A673 (cell line): ENCODE measurements at places on chromosomes 16 and 17.

DNA sequence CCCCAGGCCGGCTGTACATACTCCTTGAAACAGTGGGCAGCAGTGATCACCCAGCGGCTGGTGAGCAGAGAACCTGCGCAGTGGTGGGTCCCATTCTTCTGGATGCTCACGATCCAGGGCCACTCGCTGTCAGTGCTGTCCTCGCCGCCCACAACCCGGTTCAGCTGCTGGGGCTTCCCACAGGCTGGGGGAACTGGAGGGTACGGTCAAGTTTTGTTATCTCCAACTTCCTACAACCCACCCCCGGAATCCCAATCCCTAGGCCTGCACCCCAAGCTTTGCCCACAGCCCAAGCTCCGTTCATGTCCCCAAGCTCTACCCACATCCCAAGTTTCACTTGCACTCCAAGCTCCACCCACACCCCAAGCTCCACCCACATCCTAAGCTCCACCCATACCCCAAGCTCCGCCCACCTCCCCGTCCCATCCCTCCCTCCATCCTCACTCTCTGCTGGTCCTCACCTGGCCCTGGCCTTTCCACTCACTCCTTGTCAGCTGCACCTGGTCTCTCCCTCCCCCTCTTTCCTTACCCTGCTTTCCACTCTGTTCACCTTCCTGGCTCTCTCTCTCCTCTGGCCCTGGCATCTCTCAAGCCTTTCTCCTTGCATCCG is 1.8 kb downstream of the PRSS22 start:
- no peak for DNase-seq

GRCh38 chr17:39966771-39967170 is 4.0 kb downstream of the GSDMA start:
- DNase-seq: no peak

- no peak for DNase-seq
These were observed 145.5 kb upstream of the ASIC2 start for GRCh38 chr17:33438578-33438977.

DNA sequence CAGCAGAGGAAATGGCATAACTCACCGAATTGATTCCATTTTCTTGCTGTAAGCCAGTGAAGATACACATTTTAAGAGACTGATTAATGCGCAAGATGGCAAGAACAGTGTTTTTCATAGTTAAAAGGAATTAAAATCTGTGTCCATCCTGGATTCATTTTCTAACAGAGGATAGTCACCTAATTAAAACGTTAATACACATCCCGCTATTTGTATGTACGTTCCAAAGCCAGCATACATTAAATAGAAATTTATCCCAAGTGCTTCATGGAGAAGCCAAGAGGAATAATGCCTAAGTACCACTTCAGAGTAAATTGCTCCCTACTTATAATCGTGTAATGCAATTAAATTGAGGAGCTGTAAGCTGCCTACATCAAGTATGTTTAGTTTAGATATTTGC is 49.9 kb downstream of the RBFOX1 start:
- DNase-seq: no peak

DNA sequence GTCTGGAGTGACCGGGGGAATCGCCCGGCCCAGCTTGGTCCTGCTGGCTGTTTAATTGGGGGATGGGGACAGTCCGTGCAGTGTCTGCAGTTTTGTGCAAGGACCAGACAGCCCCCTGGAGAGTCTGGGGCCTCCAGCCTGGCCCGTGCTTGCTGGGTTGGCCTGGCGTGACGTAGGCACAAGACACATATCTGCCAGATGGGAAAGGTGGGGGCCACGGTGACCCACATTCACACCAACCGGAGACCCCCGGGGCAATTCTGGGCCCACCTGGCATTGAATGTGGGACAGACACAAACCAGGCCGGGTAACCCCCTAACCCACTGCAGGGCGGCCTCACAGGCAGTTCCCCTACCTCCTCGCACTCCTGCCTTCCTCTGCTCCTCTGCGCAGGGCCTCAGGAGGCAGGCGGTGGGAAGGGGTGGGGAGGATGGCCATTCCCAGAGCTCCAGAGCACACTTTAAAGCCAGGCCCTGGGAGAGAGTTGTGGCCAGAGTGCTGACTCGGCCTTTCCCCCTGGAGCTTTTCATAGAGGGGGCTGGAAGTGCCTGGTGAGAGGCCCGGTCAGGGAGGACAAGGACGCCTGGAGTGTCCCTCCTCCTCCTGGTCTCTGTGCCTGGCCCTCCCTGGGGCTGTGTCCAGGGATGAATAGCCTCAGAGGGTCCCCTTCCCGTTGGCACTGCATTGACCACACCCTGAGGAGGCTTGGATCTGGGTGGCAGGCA is 1.5 kb downstream of the MRC2 start:
- DNase-seq: peak; percentile 21

GRCh38 chr16:89953671-89954406 is 5.3 kb downstream of the DEF8 start:
- DNase-seq: no peak

DNA sequence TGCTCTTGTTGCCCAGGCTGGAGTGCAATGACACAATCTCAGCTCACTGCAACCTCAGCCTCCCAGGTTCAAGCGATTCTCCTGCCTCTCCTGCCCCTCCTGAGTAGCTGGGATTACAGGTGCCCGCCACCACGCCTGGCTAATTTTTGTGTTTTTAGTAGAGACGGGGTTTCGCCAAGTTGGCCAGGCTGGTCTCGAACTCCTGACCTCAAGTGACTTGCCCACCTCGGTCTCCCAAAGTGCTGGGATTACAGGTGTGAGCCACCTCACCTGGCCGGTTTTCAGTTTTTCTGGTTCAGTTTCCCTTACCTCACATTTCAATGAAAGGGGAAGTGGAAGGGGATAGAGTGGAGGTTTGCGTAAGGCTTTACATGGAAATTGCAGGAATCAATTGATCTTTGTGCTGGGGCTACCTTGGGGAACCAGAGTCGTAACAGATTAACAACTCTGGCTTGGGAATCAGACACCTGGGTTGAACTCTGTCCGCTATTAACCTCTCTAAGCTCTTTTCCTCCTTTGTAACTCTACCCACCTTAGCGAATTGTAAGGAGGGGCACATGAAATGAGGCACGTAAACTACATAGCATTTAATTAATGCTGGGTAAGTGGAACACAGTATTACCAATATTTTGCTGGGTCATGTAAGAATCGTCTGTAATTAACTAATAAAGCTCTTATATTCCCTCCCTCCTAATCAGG is 3.2 kb downstream of the MPV17L start:
- DNase-seq: no peak

DNA sequence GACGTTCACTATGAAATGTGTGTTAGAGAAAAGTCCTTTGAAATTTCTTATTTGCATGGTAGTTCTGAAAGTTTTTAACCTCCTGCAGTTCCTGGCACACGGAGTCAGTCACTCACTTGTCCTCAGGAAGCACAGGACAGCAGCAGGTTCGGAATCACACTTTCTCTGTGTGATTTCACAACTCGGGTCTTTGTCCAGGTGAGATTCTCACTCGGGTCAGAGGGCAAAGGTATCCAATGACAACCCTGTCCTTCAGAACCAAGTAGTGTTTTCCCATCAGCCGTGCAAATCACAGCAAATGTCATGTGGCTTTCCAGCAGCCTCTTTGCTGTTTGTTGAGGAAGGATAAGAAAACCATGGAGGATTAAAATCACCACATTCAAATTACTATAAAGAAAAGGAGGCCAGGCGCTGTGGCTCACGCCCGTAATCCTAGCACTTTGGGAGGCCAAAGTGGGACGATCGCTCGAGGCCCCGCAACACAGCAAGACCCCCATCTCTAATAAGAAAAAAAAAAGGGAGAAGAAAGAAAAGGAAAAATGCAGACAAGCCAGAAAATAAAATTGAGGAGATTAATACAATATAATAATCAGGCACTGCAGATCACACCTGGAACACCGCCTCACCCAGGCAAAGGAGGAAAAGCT is 22.0 kb downstream of the ADCY9 start:
- no peak for DNase-seq

DNA sequence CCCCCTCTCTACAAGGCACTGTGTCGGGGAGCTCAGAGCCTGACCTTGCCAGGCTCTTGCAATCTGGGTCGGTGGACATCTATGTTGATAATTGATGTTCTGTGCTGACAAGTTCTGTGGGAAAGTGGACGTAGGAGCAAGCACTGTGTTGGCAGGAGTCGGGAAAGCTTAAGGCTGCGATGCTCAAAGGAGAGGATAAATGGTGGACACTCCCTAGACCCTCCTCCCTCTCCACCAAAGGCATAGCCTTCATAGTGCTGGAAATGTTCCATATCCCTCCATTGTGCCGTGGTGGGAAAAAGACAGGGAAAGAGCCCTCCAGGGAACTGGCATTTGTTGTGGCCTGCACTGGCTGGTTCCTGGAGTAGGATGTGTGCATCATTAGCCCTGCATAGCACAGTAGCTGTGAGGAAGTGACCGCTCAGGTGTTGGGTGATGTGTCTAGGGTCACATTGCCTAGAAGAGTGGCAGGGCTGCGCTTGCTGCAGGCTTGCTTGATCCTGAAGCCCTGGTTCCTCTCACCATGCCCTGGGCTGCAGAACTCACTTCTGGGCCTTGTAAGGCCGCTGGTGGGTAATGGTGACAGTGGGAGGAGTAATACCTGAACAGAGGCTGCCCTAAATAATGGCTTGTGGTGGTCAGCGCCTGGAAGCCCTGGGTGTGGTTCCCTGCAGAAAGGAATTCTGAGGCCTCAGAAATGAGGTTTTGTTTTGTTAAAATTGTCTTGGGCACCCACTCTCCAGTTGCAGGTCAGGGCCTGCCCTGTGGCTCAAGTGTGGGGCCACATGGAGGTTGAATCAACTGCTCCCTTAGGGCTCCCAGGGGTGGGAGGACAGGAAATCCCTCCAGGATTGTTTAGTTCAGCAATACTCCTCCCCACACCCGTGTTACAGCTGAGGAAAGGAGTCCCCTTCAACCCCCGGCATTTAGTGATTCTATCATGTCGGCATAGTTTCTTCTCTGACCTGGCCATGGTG is 62.6 kb downstream of the KSR1 start:
- DNase-seq: no peak

GRCh38 chr16:10932959-10933710 is 9.1 kb downstream of the DEXI start:
- no peak for DNase-seq

GRCh38 chr16:78686601-78687000 is 587.1 kb downstream of the WWOX start:
- DNase-seq: no peak

GRCh38 chr17:2237521-2237921 is 66.1 kb downstream of the SMG6 start:
- no peak for DNase-seq

- peak; percentile 3 for DNase-seq
These were observed 1.1 kb downstream of the EZH1 start for GRCh38 chr17:42743595-42744282.

- DNase-seq: peak; percentile 70
These were observed 394.0 kb downstream of the CA10 start for GRCh38 chr17:51764387-51764971.

DNA sequence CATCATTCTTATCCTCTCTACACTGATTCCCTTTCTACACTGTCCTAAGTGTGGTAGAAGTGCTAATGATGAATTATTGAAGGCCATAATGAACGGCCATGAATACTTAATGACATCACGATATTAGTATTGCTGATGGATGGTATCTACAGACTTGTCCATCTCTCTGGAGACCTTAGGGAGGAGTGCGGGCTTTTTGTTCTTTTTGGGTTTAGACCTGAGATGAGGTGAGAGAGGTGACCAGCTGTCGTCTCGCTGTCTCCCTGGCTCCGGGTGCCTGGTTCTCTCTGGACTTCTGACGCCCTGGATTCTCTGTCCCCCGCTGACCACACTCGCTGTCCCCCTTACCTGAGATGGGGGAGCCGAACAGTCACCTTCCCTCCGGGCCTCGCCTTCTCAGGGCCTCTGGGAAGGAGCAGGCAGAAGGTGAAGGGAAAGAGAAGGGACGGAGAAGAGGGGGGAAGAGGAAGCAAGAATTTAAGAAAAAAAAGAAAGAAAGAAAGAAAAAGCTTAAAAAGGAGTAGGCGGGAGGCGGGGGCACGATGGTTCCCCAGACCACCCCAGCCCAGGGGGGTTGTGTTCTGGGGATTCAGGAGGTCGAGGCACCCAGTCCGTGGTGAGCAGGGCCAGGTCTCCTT is 17.1 kb downstream of the SGCA start:
- no peak for DNase-seq

DNA sequence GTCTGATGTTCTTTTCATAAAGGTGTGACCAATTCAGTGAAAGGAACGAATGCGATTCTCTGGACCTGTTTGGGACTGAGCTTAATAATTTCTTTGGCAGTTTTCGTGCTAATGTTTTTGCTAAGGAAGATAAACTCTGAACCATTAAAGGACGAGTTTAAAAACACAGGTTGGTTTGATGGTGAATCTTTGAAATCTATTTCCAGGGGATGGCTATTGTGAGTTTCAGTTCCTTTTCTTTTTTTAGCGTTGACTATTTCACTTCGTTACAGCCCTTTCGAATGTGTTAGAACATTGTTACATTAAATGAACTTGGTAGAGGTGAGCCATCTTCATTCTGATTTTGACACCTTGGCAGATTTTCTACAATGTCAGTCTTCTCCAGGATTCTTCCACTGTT is 1.2 kb downstream of the TNFRSF17 start:
- DNase-seq: no peak

DNA sequence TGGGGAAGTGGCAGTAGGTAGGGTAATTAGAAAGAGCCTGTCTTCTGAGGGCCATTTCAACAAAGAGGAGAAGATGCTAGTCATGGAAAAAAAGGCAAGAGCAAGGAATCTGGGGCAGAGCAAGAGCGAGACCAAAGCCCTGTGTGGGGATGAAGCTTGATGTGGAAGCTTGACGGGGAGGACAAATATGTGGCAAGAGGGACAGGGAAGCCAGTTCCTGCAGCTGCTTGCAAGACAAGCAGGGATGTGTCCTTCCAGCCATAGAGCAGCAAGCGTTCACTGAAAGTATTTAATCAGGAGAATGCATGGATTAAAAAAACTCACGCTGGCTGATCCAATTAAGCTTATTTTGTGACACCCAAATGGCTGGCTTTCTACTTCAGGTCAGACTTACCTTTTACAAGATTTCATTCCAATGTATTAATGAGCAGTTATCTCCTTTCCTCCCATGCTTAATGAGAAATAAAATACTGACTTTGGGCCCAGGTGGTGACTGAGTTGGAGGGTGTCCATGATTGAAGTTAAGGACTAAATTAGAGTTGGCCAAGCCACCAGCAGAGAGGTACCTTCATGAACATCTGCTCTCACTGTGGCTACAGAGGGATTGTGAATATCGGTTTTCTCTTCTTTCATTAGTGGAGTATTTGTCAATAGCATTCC is 76.8 kb downstream of the ABCA8 start:
- no peak for DNase-seq

- DNase-seq: no peak
These were observed 422.3 kb downstream of the TMEM114 start for GRCh38 chr16:8168016-8168415.

GRCh38 chr17:1181753-1182137 is 2.0 kb upstream of the ABR start:
- DNase-seq: no peak
